ENCODE measurements at places on chromosomes 16 and 17. TPM values are rescaled to one million over a fixed set of nuclear protein-coding genes. Genes with fewer than 3 reads are reported as not detected.

Gene ARSG
- 18.8 TPM for total RNA-seq

Gene HSD11B2
- total RNA-seq = 4.6 TPM

Gene PERCC1
- not detected for total RNA-seq

Gene KRTAP4-6
- not detected for total RNA-seq

Gene PIK3R5
- total RNA-seq = 3.3 TPM

Gene PLLP
- 20.9 TPM for total RNA-seq

Gene GPR142
- total RNA-seq = 0.59 TPM

Gene TMEM100
- total RNA-seq = 54.0 TPM

Gene LPO
- 0.20 TPM for total RNA-seq

Gene P2RX5
- total RNA-seq = 6.0 TPM

Gene EIF3C
- 465 TPM for total RNA-seq

Gene BRCA1
- total RNA-seq = 11.7 TPM

Gene CRAMP1
- 7.9 TPM for total RNA-seq

Gene KCNJ18
- not detected for total RNA-seq

Gene TK2
- total RNA-seq = 42.8 TPM

Gene SBK1
- 6.5 TPM for total RNA-seq

Gene CCDC92B
- 0.89 TPM for total RNA-seq

Gene CCL13
- total RNA-seq = 1.5 TPM

Gene C17orf113
- total RNA-seq = 3.0 TPM

Gene TSPOAP1
- 22.6 TPM for total RNA-seq

Gene BOLA2
- 27.3 TPM for total RNA-seq

Gene EIF3CL
- 79.0 TPM for total RNA-seq

Gene KRT14
- total RNA-seq = 4.9 TPM

Gene MAF
- total RNA-seq = 118 TPM

Gene FOXN1
- total RNA-seq = not detected

Gene SPATA32
- total RNA-seq = 0.20 TPM

Gene BRIP1
- total RNA-seq = 6.8 TPM

Gene RBL2
- 68.8 TPM for total RNA-seq

Gene ACSM2A
- 0.11 TPM for total RNA-seq

Gene PLEKHH3
- total RNA-seq = 5.5 TPM

Gene ALOXE3
- 0.17 TPM for total RNA-seq

Gene SOCS1
- 2.1 TPM for total RNA-seq

Gene PDIA2
- 10.5 TPM for total RNA-seq

Gene DNAH17
- 3.0 TPM for total RNA-seq

Gene COQ7
- total RNA-seq = 33.8 TPM

Gene CX3CL1
- 20.1 TPM for total RNA-seq

Gene LRRC75A
- total RNA-seq = 6.1 TPM

Gene KIF18B
- total RNA-seq = 2.0 TPM

Gene CA5A
- not detected for total RNA-seq

Gene UTS2R
- 0.11 TPM for total RNA-seq

Gene DBNDD1
- total RNA-seq = 9.6 TPM

Gene KRTAP1-5
- total RNA-seq = not detected

Gene MFAP4
- 27.0 TPM for total RNA-seq

Gene CHST5
- total RNA-seq = 0.33 TPM

All from spinal cord (tissue), 10 donors.